Stimulated activated CD4-positive, alpha-beta T cell treated with anti-CD3 and anti-CD28 coated beads, Interleukin-1b, Interleukin-23, amount 100 ng/mL, for 1 hour (primary cell): ENCODE measurements at places on chromosomes 2 and 18.

GRCh38 chr18:48345596-48345995 is 63.6 kb downstream of the ZBTB7C start:
- no peak for DNase-seq

- no peak for DNase-seq
Observed at GRCh38 chr2:44956843-44957242, 15.3 kb downstream of the SIX3 start.

DNA sequence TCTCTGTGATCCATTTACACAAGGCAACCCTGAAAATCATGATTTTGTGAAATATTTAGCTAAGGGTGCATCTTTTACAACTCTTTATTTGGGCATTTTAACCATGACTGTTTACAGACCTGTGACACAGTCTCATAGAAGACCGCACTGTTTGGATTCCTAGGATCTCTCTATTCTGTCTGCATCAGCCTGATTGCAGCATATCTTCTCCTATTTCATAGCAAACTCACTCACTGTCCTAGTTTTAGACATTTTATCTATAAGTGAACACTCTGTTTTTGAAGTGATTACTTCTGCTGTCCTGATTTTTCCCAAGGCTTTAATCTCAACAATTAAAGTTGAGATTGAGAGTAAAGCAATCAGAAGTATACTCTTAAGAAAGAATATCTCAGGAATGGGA is 56.2 kb downstream of the CAVIN2 start:
- DNase-seq, result no peak

DNA sequence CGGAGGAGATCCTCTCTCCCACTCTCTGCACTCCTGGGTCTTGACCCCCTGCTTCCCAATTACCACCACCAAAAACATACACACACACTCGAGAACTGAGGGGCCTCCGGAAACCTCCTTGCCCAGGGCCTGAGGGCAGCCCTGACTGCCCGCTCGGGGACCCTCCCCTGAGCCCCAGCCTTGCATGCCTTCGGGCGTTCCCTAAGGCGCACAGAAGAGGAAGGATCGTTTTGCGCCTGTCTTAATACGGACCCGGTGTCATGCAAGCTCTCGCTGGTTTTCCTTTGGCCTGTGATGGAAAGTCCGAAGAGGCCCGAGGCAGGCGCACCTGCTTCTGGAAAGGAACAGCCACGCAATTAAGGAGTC is 19.8 kb downstream of the POU3F3 start:
- DNase-seq, result no peak

DNA sequence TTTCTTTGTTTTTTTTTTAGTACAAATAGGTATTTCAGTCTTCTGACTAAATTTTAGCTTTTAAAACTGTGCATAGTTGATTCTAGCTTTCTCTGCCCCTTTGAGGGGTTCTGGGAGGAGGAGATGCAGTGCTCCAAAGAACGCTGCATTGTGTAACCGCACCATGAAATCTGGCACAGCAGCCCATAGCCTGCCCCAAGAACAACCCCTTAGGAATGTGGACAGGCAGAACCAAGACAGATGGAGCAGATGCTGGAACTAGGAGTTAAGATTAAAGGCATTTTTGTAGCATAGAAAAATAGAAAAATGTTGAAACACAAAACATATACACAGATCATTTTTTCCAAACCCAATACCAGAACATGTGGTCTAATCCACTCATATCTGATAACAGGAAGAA is 187.5 kb downstream of the SCG2 start:
- no peak for DNase-seq

- no peak for DNase-seq
Observed at GRCh38 chr18:8186413-8186812, 422.8 kb upstream of the RAB12 start.

GRCh38 chr18:23871410-23871809 is 143.1 kb upstream of the TTC39C start:
- DNase-seq, result peak; percentile 6

GRCh38 chr2:10161206-10161931 is 38.8 kb downstream of the RRM2 start:
- DNase-seq, result no peak

DNA sequence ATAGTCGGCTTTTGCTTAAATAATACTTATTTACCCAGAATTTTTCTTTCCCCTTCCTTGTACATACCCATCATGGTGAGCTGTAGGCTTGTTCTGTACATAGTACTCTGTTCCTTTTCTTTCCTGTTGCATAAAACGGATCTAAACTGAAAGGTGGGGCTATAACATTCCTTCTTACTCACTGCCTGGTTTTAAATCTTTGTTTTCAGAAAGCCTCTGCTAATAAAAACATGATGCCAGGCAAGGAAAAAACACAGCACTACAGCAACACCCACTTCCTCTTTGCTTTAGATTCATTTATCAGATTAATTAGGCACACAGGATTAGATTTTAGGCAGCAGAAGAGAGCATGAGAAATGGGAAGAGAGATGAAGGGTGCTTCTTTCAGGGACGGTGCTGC is 19.6 kb upstream of the STON1 start:
- no peak for DNase-seq

DNA sequence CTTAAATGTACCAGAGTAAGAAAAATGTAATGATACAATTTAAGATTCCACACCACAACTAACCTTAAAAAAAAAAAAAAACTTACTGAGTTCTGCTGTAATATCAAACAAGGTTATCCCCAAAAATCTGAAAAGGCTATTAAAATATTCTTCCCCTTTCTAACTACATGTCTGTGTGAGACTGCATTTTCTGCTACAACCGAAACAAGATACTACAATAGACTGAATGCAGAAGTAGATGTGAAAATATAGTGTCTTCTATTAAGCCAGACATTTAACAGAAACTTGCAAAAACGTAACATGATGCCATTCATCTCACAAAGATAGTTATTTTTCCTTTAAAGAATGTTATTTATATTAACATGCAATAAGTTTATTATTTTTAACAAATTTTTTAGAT is 16.2 kb downstream of the SS18 start:
- no peak for DNase-seq

GRCh38 chr18:73254564-73254963 is 386.8 kb upstream of the NETO1 start:
- no peak for DNase-seq

GRCh38 chr2:224909885-224910573 is 132.2 kb downstream of the DOCK10 start:
- no peak for DNase-seq

GRCh38 chr18:21803495-21803894 is 62.9 kb downstream of the MIB1 start:
- no peak for DNase-seq

GRCh38 chr18:34084635-34085034 is 140.1 kb downstream of the NOL4 start:
- DNase-seq, result no peak

- DNase-seq, result no peak
Observed at GRCh38 chr18:5601188-5601624, 57.4 kb upstream of the EPB41L3 start.

DNA sequence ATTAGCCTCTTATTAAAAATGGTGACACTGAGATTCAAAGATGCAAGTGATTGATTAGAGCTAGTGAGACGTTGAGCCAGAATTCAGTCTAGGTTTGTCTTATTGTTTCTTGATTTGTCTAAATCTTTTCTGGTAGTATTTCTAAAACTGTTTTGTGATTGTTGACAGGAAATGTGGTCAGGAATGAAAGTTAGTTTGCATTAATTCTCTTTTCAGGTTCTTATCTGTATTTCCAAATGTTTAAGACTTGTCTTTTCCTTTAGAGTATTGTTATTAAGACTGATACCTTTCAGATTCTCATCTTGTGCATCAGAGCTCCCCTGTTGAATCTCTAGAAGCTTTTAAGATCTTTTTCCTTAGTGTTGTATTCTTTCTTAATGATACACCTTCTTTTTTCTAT is 89.3 kb downstream of the MBD5 start:
- DNase-seq, result no peak
